AG04450 (cell line): ENCODE measurements at places on chromosomes 2 and 18.

GRCh38 chr2:229974266-229974665 is 52.0 kb downstream of the FBXO36 start:
- DNase-seq = peak; percentile 24

- no peak for DNase-seq
These were observed 1091.5 kb upstream of the GYPC start for GRCh38 chr2:125564471-125564870.

GRCh38 chr18:12242658-12243260 is 11.4 kb upstream of the CIDEA start:
- no peak for DNase-seq

GRCh38 chr2:136045344-136045743 is 59.9 kb upstream of the DARS1 start:
- DNase-seq = no peak

GRCh38 chr18:35749701-35750100 is 168.2 kb downstream of the GALNT1 start:
- DNase-seq = no peak

DNA sequence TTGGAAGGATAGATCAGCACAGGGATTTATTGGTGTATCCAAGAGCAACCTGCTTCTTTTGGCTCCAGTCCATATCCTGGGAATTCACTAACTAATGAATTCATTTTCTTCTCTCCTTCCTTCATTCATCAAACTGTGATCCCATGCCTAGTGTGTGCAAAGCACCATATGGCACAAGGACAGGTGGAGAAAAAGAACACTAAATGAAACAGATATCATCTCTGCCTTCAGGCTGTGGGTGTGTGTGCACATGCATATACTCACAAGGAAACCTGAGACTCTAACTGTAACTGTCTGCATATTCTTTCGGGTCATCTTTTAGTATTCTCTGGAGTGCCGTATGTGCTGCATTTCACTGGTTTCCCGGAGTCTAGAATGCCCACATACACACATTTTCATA is 20.2 kb downstream of the TNP1 start:
- DNase-seq = no peak

DNA sequence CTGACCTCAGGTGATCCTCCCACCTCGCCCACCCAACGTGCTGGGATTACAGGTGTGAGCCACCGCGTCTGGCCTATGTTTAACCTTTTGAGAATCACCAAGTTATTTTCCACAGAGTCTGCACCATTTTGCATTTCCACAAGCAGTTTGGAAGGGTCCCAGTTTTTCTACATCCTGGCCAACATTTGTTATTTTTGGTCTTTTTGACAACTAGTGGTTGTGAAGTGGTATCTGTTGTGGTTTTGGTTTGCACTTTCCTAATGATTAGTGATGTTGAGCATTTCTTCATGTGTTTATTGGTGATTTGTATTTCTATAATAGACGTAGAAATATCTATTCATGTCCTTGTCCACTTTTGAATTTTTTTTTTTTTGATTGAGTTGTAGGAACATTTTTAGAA is 67.9 kb downstream of the BIRC6 start:
- DNase-seq = no peak

- DNase-seq = no peak
These were observed 17.7 kb upstream of the ACOXL start for GRCh38 chr2:110714452-110715224.

DNA sequence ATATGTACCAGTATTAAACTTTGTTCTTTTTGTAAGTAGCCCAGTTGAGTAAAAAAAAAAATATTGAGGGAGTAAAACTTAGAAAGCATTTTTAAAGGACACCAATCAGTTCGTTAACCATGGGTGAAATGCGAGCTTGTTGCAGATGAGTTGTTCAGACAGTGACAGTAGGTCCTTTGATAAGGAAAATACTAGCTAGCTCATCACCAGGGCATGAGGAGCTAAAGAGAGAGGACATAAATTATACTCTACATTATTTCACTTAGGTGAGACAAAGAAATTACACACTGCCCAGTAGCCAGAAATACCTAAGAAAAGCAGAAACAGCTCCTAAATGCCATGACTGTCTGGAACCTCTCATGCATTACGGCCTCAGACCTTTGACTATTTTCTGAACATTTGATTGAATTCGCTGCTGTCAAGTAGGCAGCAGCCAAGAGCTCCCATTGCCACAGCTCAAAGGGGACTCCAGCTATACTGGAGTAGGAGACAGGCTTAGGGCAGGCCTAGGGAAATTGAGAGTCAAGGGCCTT is 2.6 kb upstream of the HNRNPLL start:
- no peak for DNase-seq

DNA sequence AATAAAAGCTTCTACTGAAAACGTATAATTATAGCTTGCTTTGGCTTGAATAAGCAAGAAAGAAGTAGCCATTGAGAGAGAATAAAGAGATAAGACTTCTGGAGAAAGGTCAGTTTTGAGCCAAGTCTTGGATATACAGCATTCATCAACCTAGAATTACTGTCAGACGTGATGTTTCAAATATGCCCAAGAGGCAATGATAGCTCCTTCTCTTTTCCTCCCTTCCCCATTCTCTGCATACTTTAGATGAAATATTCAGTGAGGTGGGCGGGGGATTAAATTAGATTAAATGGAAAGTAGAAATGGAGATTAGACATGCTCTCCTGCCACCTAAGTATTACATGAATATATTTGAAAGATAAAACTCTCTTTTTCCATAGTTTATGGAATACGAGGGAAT is 8.7 kb downstream of the ANTXR1 start:
- DNase-seq = no peak

- DNase-seq = no peak
These were observed 492 bp downstream of the KIF5C start for GRCh38 chr2:148875387-148876051.

GRCh38 chr2:70258532-70258875 is 567 bp downstream of the PCYOX1 start:
- no peak for DNase-seq

GRCh38 chr2:237217995-237218616 is 132.4 kb downstream of the COPS8 start:
- DNase-seq = no peak

- no peak for DNase-seq
These were observed 141.1 kb downstream of the CCBE1 start for GRCh38 chr18:59555995-59556659.

DNA sequence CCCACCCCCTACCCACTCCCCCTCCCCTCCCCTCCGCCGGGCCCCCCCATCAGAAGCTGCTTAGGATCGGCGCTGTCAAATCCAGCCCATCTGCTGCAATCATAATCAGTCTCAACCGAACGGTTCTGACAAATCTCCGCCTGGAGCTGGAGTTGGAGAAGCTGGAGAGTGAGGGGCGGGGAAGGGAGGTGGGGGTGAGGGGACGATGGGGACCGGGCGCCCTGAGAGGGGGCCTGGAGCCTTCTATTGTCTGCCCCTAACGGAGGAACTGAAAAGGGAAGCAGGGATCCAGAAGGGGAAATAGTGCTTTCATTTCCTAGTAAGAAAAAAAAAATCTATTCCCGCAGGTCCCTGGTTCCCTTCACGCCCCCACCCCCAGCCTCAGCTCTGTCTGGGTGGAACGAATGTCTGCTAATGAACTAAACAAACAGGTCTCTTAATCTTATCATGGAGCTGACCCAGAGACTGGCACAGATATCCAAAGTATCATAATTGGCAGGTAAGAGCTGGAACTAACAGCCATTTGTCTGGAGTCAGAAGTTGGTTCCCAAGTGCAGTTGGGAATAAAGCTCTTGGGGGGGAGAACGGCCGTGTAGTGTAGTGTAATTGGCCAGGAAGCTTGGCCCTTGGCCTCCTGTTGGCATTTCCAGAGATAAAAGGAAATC is 301.2 kb downstream of the NCKAP5 start:
- DNase-seq = no peak

DNA sequence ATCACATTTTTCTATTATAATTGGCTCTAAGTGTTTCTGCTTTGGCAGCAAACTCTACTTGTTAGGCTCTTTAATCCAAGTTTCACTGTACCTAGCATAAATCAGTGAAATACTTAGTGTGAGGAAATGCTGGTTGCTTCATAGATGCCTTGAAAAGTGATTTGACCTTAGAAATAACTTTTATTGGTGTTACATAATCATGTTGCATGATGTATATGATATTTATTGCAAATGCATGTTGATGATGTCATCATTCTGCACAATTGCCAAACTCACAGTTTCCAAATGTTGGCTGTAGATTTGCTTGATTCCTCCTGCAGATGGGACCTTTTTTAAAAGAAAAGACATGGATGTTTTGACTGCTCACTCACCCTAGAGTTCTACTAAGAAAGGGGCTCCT is 137.6 kb upstream of the BCL2L11 start:
- no peak for DNase-seq

GRCh38 chr18:66972681-66973080 is 368.8 kb upstream of the CDH19 start:
- DNase-seq = no peak

- no peak for DNase-seq
These were observed 335.0 kb downstream of the NR4A2 start for GRCh38 chr2:155997538-155997937.

- no peak for DNase-seq
These were observed 67.4 kb upstream of the RPL31 start for GRCh38 chr2:100934504-100935371.

DNA sequence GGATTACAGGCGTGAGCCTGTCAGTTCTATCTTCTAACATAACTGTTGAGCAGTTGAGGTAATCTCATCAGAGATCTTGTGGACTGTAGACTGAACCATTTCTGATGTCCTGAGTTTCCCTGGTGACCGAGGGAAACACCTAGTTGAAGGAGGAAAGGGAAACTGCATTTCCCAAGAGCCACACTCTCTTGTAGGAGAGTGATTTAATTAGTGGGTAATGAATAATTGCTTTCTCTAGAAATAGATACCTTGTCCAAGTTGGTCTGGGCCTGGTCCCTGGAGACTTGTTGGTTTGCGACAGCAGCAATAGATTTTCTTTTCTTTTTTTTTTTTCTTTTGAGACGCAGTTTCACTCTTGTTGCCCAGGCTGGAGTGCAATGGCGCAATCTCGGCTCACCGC is 7.4 kb downstream of the TTLL4 start:
- no peak for DNase-seq

DNA sequence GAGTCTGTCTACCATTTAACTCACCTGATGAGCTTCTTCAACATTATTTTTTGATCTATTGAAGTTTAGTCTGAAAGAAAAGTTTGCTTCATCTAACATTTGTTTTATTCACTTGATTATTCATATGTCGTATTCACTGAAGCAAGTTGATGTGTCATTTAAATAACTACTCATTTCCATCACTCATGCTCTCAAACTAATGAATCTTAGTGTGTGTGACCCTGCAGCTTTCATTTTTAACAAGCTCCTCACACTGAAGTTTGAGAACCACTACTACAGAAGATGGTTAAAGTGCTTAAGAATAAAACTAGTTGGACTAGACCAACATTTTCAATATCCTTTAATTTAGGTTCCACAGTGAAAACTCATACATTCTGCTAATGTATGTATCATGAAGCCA is 1.8 kb upstream of the ABI2 start:
- DNase-seq = no peak

DNA sequence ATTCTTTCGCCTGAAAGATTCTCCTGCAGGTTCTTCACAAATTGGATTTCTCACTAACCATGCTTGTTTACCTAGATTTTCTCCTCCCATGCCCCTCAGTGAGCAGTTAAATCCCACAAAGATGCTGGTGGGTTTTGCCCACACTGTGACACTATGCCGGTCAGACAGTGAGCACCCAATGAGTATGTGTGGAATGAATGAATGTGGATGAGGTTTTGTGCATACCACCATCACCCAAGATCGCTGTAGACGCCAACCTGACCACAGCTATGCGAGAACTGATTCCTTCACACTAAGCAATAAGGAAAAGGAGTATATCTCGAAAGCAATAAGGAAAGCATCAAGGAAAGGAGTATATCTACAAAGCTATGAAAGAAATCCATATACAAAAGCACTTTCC is 116.7 kb downstream of the PID1 start:
- DNase-seq = no peak

DNA sequence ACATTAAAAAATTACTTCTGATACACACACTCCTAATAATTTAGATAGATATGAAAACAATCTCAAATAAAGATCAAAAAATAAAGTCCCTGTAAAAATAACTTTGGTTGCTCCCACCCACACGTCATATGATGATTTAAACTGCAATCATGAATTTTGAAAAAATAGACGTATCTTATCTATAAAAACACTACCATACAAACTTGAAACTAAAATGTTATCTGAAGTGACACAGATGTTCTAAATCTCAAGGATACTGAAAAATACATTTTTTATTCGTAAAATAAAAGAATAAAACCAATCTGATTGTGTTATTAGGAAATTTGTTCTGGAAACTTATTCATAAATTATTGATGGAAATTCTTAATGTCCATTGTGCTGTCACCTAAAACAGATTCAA is 8.1 kb upstream of the BOLA3 start:
- no peak for DNase-seq

GRCh38 chr2:3470166-3470651 is 49.1 kb downstream of the ADI1 start:
- DNase-seq = peak; percentile 76

DNA sequence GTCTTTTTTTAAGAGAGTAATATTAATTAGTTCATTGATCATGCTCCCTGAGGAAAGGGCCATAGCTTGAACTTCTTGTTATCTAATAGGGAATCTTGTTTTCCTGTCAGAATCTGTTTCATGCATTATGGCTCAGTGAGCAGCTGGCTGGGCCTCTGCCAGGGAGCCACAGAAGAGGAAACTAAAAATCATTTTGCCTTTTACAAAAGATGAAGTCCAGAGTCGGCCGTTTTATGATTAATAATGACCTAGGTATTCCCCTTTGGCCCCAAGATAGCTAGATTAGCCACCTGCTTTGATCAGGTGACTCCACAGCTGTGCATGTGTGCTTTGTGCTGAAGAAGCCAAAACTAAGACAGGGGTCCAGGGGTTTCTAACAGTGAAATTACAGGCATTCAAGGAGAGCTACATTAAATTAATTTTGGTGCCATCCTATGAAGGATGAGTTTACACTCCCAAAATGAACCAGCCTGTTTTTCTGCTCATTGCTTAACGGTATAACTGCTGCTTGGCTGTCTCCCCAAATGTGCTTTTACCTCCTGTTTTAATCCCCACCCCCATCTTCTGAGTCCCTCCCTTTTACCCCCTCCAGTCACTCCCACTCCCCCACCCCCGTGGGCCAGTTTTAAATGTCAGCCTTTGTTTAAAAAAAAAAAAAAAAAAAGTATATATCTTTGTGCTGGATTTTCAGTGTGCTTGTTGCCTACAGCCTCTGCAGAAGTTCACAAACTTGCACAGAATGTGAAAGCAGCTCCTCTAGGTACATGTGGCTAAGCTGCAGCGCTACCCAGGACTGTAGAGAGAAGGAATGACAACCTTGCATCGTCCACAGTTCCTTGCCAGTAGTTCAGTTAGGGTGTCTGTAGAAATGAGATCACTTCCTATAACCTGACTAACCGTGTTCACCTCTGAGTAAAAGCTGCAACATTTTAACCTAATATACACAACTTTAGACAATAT is 93.1 kb downstream of the CABLES1 start:
- no peak for DNase-seq

- no peak for DNase-seq
These were observed 1.4 kb downstream of the FZD5 start for GRCh38 chr2:207768168-207768865.

DNA sequence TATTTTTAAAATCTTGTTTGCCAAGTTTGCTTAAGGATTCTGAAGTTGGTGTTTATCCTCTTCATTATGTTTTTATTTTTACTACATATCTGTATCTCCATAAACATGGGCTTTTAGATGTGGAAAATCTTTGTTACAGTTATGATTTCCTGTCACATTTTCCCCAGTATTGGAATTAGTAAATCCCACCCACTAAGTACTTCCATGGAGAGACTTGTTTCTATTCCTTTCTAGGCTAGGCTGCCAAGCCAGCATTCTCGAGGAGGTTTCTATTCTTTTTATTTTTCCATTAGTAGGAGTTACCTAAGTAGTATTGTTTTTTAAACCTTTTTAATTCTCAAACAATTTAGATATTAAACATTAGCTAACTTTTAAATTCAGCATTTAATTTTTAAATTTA is 22.1 kb downstream of the PKP4 start:
- DNase-seq = no peak
